Stimulated activated naive CD4-positive, alpha-beta T cell treated with Interleukin-2 at 50 U/mL for 16 hours (primary cell): ENCODE measurements at places on chromosomes 1 and 21.

GRCh38 chr1:56199956-56200355, 379.4 kb downstream of the PLPP3 start:
- DNase-seq: no peak

- no peak for DNase-seq
Observed at GRCh38 chr1:69649383-69649990, 81.8 kb downstream of the LRRC7 start.

DNA sequence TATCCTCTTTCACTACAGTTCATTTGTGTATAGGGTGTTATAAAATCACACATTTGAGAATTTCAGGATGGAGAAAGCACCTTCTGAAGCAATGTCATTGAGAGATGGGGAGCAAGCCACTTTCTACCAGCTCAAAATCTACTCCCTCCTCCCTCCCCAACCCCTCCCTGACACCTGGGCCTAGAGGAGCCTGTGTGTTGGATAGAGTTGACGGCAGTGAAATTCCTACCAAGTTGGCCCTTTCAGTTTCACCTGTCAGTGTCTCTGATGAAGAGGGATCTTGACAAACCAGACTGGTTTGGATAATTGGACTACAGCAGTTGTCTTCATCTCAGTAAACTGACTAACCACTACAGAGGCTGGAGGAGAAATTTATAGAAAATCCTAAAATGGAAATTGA, 125.0 kb upstream of the HOOK1 start:
- no peak for DNase-seq

GRCh38 chr1:118334506-118334905, 149.5 kb upstream of the SPAG17 start:
- DNase-seq: no peak

DNA sequence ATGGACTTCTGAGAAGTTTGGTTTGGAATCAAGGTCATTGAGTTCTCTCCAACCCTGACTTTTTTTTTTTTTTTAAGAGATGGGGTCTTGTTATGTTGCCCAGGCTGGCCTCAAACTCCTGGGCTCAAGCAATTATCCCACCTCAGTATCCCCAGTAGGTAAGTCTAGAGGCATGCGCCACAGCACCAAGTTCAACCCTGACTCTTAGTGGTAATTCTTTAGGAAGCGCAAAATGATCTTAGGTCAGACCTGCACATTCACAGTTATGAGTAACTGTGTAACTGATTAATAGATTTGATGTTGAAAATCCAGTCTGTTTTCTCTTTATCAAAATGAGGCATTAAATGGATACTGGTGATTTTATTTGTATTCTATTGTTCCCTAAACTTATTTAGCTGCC, 95.9 kb downstream of the GREM2 start:
- DNase-seq: no peak

DNA sequence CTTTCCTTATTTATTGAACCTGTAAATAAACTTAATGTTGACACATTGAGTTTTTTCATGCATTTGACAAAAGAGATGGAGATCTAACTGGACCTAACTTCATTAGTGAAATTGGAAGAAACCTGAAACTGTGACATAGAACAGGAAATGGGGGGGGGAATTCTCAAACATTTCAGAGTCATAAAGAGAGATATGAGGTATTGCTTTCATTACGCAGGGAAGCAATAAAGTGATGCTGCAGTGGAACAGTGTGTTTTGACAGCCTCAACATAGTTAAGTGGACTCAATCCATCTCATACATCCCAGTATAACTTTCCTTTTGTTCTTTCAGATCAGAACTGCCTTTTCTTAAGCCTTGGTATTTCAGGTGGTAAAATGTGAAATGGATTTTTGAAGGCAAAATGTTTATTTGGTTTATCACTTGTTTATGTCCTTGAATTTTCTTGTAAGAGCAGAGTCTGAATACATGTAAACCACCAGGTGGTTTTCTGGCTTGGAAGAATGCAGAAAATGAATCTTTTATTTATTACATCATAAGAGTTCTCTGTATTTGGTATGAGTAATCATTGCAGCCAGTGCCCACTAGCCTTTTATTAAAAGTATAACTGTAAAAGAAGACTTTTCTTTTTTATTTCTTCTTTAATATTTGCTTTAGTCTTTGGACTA, 132.5 kb downstream of the ZNF326 start:
- no peak for DNase-seq

DNA sequence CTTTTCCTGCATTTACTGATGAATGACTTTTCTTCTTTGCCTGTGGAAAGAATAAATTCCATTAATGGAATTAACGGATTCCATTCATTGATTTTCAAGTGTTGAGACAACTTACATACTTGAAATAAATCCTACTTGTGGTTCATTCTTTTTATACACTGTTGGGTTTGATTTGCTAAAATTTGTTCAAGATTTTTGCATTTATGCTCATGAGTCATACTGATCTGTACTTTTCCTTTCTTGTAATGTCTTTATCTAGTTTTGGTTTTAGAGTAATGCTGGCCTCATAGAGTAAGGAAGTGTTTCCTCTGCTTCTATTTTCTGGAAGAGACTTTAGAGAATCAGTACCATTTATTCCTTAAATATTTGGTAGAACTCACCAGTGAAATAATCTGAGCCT, 14.4 kb downstream of the UROD start:
- DNase-seq: no peak

DNA sequence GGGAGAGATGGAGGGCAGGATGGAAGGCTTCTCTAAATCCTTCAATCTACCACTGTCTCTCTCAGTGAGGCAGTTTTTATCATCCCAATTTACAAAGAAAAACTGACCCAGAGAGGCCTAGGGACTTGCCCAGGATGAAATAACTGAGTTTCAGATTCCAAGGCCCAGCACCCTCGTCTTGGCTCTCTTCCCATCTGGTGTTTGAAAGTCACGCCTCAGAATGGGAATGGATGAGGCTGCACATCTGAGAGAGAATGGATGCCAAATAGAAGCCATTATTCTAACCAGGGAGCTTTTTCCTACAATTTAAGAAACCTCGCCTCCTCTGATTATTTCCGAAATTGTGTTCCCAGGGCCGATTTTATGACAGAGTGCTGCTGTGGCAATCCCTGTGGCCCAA, 10.6 kb upstream of the KCNN3 start:
- DNase-seq: no peak

GRCh38 chr1:81259625-81260411, 540.9 kb upstream of the ADGRL2 start:
- DNase-seq: no peak

GRCh38 chr1:108117945-108118902, 81.9 kb downstream of the SLC25A24 start:
- no peak for DNase-seq

DNA sequence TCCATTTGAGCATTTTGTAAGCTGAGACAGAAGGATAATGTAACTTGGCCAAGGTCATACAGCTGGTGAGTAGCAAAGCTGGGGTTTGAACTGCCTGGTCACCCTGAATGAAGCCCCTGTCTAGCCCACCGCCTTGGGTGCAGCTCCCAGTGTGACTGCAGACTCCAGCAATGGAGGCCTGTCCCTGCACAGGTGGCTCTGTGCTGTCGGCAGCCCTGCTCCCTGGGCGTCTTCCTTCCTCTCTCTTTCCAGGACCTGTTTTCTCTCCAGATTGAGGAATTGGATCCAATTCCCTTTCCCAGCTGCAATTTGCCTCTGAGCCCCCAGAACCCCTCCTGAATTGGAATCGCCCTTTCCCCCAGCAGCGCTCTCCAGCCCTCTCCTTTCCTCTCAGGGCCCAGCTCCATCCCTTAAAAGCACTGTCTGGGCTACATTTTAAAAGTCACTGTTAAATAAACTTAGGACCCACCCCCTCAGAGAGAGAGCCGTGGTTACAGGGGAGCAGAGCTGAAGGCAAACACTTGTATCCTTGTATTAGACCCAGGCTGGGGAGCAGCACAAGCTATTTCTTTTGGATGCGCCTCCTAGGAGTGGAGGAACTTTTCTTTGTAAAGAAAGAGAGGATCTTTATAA, 161.4 kb upstream of the LMO4 start:
- no peak for DNase-seq

- no peak for DNase-seq
Observed at GRCh38 chr1:54906586-54906985, 19.6 kb upstream of the DHCR24 start.

DNA sequence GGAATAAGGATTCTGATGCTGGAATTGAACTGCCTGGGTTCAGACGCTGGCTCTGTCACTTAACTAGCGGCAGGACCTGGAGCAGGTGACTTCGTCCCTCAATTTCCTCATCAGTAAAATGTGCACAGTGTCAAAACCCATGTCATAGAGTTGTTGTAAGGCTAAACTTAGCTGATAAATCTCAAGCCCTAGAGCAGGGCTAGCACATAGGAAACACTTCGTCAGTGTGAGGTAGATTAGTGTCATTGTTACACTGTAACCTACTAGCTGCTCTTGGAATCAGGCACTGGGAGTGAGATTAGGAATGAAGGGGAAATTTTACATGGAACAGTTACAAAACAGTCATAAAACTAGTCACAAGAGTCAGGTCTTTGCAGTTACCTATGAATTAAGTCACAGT, 56.1 kb upstream of the ANGPTL1 start:
- DNase-seq: no peak

DNA sequence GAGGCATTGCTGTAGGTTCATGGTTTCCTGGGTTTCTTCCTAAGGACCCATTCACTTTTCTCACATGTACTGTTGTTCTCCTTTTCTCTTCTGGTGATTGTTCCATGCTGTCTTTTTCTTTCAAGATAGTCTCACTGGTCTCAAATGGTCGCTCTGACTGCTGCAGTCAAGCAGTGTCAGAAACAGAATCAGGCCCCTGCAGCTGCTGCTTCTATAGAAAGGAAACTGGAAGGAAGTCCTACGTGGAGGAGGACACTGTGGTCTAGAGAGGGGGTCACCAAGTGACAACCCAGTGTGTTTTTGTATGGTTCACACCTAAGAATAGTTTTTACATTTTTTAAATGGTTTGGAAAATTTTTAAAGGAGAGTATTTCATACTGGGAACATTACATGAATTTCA, 2.4 kb downstream of the NECAP2 start:
- DNase-seq: no peak

DNA sequence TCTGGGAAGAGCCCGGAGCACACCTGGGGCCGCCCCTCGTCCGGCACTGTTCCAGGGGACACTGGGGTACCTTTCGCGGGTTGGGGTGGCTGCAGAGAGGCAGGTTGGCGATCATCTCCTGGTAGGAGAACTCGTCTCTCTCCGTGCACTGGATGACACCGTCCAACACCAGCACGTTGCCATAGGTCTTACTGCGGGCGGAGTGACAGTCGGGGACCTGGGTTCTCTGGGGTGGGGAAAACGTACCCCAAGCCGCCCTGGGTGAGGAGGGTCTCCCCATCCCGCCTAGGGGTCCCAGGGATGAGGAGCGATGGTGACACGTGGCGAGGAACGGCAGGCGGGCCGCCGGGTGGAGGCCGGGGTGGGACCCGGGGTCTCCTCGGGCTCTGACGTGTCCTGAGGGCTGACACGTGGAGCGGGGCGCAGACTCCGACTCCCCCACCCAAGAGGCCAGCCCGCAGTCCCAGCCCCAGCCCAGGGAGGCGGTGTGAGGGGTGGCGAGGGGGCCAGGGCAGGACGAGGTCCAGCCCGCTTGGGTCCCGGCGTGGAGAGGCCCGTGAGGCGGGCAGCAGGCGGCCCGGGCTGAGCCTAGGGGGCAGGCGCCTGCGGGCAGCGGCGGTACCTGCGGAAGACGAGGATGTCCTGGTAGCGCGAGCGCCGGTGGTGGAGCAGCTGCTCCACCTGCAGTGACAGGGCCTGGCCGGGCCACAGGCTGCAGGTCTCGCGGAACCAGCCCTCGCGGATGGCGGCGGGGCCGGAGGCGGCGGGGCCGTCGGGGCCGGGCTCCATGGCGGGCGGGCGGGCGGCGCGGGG, 457 bp downstream of the SRM start:
- peak; percentile 38 for DNase-seq

DNA sequence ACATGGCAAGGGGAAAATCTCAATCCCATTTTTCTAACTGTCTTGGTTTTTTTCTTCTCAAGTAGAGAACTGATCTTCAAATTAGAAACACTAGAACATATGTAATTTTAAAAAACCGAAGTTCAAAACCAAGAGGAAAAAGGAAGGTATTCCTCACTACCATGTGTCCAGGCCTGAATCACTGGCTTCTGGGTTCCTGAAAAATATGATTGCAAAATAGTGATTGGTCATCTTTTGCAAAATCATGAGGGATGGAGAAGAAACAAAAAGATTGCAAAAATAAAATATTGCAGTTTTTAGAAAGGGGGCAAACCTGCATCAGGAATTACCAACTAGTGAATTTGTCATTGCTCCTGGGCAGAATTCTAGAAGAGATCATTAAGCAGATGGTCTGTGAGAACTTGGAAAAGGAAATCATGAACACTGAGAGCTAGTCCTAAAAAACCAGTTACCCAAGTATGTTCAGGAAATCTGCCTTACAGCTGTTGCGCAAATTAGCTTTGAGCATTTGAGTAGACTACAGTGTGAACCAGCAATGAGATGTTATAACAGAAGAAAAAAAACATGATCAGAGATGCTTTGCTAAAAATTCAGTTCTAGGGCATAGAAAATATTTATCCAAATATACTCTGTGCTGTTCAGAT, 49.4 kb downstream of the SPATA46 start:
- no peak for DNase-seq

- DNase-seq: no peak
Observed at GRCh38 chr21:37580666-37581065, 214.1 kb downstream of the DYRK1A start.

- no peak for DNase-seq
Observed at GRCh38 chr21:46437096-46437498, 21.6 kb upstream of the DIP2A start.

DNA sequence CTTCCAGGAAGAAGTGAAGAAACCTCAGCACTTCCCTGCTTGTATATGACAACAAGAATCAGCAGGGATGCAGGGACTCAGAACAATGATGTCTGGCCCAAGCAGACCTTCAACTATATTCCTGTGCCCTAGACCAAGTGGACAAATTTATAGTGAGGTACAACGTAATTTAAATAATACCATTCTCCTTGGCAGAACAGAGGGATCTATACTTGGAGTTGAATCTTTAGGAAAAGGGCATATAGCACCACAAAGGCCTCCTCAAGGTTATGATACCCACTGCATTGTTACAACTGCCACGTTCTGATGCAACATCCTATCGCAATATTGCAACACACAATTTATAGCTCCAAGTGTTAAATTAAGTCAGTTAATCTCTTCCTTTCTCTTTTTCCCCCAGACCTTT, 29.1 kb upstream of the GFI1 start:
- DNase-seq: no peak
